Activated T-cell treated with anti-CD3 and anti-CD28 coated beads, Interleukin-2, amount 50 U/mL, for 24 hours (primary cell): ENCODE measurements at places on chromosomes 16 and 17.
A peak's percentile ranks its signal among the peaks of the same experiment; 100 is the strongest.

DNA sequence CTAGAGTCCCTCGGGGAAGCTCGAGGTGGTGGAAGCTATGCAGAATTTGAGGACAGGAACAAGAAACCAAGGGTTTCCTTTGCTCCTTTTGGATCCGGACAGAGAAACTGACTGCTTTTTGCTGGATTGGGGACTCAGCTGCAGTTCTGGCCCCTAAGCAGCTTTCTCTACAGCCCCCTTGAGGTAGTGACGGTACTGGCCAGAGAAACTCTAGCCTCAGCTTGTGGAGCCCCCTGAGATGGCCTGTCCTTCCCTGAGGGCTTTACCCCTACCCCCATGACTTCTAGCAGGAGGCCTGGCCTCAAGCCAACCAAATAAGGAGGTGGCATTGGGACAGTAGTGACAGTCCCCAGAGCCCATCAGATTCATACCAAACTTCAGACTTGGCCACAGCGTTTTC is 118.1 kb downstream of the IRX5 start:
- DNase-seq, result no peak
- no peak overlapping the region for H3K4me3 ChIP-seq
- H3K27ac ChIP-seq, result no peak overlapping the region
- H3K36me3 ChIP-seq, result no peaks in the 10 kb centered on the region
- peaks cover 3% of the 10 kb centered on the region for H3K27me3 ChIP-seq

GRCh38 chr17:47797797-47798196 is 23.8 kb downstream of the OSBPL7 start:
- H3K36me3 ChIP-seq, result no peaks in the 10 kb centered on the region
- no peak overlapping the region for H3K4me3 ChIP-seq
- no peaks in the 10 kb centered on the region for H3K4me1 ChIP-seq
- H3K27me3 ChIP-seq, result peaks cover 22% of the 10 kb centered on the region
- no peak for DNase-seq

- no peaks in the 10 kb centered on the region for H3K36me3 ChIP-seq
- no peaks in the 10 kb centered on the region for H3K4me1 ChIP-seq
- H3K27me3 ChIP-seq, result peaks cover 7% of the 10 kb centered on the region
Measured at GRCh38 chr16:2388139-2388874, 40.9 kb upstream of the CCNF start.

GRCh38 chr16:8108991-8109509 is 481.3 kb downstream of the TMEM114 start:
- no peak overlapping the region for H3K4me3 ChIP-seq
- DNase-seq, result no peak
- no peaks in the 10 kb centered on the region for H3K36me3 ChIP-seq

DNA sequence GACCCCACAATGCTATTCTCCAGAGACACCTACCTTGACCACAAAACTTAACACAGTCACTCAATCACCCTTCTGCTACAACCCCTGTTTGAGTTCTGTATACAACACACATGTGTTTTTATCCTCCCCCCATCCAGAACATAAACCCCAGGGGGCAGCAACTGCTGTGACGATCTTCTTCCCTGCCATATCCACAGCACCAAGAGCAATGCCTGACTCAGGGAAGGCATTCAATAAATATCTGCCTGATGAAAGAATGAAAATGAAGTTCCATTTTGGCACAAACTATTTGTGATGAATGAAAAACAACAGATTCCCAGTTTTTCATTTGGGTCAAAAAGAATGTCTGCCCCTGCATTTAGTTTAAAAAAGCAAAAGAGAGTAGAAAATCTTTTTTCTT is 27.0 kb downstream of the ASIC2 start:
- H3K36me3 ChIP-seq, result no peaks in the 10 kb centered on the region
- H3K4me1 ChIP-seq, result no peaks in the 10 kb centered on the region
- no peak overlapping the region for H3K27ac ChIP-seq
- peaks cover 20% of the 10 kb centered on the region for H3K27me3 ChIP-seq

GRCh38 chr16:24146518-24146917 is 109.6 kb upstream of the CACNG3 start:
- peaks cover 36% of the 10 kb centered on the region for H3K4me1 ChIP-seq
- peaks cover 41% of the 10 kb centered on the region for H3K36me3 ChIP-seq
- H3K27me3 ChIP-seq, result no peaks in the 10 kb centered on the region
- no peak overlapping the region for H3K27ac ChIP-seq
- H3K4me3 ChIP-seq, result no peak overlapping the region

DNA sequence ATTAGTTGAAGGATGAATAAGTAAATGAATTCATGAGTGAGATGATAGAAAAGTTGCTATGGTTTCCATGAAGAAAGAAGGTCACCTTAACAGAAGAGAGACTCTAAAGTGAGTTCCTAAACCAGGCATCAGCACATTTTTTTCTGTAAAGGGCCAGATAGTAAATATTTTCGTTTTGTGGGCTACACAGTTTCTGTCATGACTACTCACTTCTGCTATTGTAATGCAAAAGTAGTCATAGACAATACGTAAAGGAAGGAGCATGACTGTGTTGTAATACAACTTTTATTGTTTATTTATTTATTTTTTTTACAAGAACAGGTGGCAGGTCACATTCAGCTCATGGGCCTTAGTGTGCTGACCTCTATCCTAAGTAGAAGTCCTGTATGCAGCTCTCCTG is 426.1 kb upstream of the DYNLRB2 start:
- H3K4me1 ChIP-seq, result no peaks in the 10 kb centered on the region
- no peak overlapping the region for H3K27ac ChIP-seq
- H3K36me3 ChIP-seq, result no peaks in the 10 kb centered on the region
- H3K27me3 ChIP-seq, result peaks cover 22% of the 10 kb centered on the region
- no peak for DNase-seq

DNA sequence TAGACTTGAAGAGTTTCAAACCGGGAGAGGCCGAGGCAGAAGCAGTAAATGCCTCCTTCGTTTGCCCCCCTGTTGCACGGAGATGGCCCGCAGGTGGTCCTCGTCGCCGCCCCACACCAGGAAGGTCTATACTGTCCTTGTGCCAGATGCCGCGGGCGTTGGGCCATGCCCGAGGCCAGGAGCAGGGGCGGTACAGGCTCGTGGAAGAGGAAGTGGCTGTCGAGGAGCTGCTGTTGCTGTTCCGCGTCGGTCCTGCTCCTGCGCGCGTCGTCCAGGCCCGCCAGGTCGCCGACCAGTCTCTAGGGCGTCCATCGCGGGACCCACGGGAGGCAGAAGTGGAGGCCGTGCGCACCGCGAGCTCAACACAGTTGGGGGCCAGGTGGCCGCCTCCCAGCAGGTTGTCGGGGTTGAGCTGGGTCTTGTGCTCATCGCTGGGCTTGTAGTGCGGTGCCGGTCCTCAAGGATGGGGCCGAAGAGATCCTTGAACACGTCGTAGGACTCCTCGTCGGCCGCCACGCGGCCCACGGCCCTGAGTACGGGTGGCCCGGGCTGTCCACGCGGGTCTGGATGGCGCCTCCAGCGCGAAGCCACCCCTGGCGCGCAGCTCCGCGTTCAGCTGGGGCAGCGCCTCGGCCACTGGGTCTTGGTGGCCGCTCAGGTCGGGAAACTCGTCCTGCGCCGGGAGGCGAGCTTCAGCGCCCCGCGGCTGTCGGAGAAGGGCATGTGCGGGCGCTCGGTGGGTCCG is 13.1 kb upstream of the C16orf87 start:
- H3K36me3 ChIP-seq, result no peaks in the 10 kb centered on the region
- H3K4me1 ChIP-seq, result no peaks in the 10 kb centered on the region
- H3K27me3 ChIP-seq, result peaks cover 29% of the 10 kb centered on the region
- no peak overlapping the region for H3K27ac ChIP-seq

DNA sequence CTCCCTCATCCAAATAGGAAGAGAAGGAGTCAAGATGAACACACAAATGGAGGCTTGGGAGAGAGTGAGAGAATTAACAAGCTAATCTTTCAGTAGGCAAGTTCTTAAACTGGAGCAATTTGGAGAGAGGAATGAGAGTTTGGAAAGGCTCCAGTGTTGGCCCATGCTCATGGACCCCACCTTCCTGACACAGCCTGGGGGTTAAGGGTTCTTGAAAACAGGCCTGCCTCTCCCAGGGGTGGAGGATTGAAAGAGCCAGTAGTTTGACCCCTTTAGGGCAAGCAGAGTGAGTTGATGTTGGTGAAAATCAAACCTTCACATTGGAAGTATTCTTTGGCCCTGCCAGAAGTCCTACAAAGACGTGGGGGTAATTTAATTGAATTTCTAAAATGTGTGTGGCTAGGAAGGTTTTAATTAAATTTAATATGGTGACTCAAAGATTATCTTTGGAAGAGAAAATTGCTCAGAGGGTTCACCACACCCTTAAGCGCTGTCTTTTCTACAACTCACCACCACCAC is 5.8 kb downstream of the HOXB3 start:
- H3K4me1 ChIP-seq, result peaks cover 46% of the 10 kb centered on the region
- DNase-seq, result no peak
- peaks cover 98% of the 10 kb centered on the region for H3K27me3 ChIP-seq
- peaks cover 2% of the 10 kb centered on the region for H3K36me3 ChIP-seq

DNA sequence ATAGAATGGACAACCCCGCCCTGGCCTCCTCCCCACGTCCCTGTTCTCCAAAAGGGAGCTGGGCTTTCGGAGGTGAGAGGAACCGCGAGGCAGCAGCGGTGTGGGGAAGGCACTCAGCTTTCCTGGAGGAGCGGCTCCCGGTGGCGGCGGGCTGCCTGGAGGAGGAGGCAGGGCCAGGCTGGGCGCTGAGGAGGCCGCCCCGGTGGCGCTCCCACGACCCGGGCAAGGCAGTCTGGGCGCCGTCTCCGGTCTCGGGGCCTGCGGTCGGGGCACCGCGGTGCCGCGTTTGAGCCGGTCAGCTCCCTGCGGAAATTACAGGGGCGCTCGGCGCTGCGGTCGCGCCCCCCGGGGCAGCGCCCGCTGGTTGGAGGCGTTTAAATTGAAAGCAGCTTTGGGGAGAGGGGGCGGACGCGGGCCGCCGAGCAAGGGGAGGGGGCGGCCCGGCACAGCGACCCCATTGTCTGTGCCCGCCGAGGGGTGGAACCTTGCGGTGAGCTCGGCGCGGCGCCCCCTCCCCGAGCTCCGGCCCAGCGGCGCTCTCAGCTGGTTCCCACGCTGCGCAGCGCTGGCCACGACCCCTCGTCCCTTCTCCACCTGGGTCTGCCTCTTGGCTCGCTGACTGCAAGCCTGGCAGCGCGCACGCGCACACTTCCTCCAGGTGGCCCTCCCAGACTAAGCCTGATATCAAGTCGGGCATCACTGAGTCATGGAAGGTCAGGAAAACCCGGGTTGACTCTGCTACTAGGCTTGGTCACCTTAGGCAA is 58.7 kb upstream of the DLX4 start:
- H3K27me3 ChIP-seq, result peaks cover 87% of the 10 kb centered on the region
- no peaks in the 10 kb centered on the region for H3K36me3 ChIP-seq
- H3K4me1 ChIP-seq, result peaks cover 8% of the 10 kb centered on the region

- peaks cover 4% of the 10 kb centered on the region for H3K36me3 ChIP-seq
- no peaks in the 10 kb centered on the region for H3K27me3 ChIP-seq
- no peak for DNase-seq
- H3K27ac ChIP-seq, result no peak overlapping the region
- H3K4me3 ChIP-seq, result no peak overlapping the region
- H3K4me1 ChIP-seq, result peaks cover 50% of the 10 kb centered on the region
Measured at GRCh38 chr17:64203630-64204029, 59.4 kb downstream of the TEX2 start.

DNA sequence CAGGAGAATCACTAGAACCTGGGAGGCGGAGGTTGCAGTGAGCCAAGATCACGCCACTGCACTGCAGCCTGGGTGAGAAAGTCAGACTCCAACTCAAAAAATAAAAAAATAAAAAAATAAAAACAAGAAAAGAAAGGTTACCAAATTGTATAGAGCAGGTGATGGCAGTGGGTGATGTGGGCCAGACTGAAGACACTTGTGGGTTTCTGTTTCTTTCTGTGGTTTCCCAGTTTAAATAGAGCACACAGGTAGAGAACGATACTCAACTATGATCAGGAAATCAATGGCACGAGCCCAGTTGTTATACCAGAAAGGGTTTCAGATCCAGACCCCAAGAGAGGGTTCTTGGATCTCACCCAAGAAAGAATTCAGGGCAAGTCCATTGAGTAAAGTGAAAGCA is 32.6 kb downstream of the NUBP1 start:
- H3K36me3 ChIP-seq, result no peaks in the 10 kb centered on the region
- H3K27me3 ChIP-seq, result peaks cover 7% of the 10 kb centered on the region
- DNase-seq, result no peak

- peak overlapping the region; percentile 71 for H3K4me3 ChIP-seq
- H3K27me3 ChIP-seq, result no peaks in the 10 kb centered on the region
- DNase-seq, result no peak
- peaks cover 87% of the 10 kb centered on the region for H3K36me3 ChIP-seq
- peaks cover 92% of the 10 kb centered on the region for H3K4me1 ChIP-seq
- H3K27ac ChIP-seq, result peak overlapping the region; percentile 93
Measured at GRCh38 chr17:77466140-77466539, 325.4 kb downstream of the SEC14L1 start.

DNA sequence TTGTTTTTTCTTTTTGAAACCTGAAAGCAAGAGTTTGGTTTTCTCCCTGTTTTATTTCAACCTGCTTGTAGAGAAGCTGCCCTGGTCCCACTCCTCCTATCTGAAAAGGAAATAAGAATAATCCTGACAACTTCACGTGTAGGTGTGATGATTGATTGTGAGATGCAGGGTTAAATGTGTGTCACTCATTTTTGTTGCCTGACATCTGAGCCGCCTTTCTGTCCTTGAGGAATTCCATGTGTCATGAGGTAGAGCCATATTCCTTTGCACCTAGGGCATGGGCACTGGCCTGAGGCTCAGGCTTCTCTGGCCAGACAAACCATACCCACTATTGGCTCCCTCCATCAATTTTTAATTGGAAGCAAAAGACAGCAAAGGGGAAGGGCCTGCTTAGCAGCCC is 10.2 kb upstream of the SMPD3 start:
- H3K36me3 ChIP-seq, result no peaks in the 10 kb centered on the region
- DNase-seq, result no peak
- peaks cover 4% of the 10 kb centered on the region for H3K4me1 ChIP-seq
- H3K27me3 ChIP-seq, result no peaks in the 10 kb centered on the region

DNA sequence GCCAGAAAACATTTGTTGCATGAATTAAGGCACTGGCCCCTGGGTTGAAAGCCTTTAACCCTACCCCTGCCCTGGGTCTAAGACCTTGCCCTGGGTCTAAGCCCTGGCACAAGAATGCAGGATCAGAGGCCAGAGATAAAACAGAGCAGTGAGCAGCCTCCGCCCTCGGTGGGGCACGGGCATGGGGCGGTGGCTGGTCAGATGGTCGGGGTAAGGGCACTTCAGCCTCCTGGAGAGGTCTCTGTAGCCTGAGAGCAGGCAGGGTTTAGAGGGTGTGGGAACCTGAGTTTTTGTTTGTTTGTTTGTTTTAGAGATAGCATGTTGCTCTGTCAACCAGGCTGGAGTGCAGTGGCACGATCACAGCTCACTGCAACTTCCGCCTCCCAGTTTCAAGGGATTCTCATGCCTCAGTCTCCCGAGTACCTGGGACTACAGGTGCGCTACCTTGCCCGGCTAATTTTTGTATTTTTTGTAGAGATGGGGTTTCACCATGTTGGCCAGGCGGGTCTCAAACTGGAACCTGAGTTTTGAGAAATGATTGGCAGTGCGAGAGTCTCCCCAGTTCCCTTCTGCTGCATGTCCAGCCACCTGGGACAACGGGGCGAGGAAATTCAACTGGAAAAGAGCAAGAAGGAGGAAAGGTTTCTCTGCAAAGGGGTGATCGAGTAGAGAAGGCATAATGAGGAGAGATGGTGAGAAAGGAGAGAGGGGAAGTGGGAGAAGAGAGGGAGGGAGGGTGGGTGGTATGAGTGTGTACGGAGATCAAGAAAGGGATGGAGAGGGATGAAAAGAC is 27.7 kb downstream of the TNS4 start:
- no peak overlapping the region for H3K27ac ChIP-seq
